ENCODE measurements at places on chromosomes 11 and 22.

- no peak for DNase-seq
Observed at GRCh38 chr22:41831383-41831782, 1.5 kb upstream of the SREBF2 start.

DNA sequence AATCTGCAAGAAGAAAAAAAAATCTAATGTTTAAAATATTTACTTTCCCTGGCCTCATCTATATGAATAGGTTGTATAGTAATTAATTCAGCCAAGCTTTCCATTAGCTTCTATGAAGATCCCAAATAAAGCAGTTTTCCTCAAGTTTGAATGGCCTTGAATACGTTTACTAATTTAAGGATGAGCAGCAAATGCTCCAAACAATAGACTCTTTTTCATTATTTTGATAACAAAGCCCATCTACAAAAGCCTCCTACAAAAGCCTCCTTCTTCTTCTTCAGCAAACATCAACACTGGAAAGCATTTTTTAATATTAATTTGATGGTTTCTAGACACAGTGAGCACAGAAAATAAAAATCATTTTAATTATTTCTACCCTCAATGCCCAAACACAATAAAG is 1130.3 kb upstream of the CNTN5 start:
- no peak for DNase-seq

- no peak for DNase-seq
Observed at GRCh38 chr11:46694072-46694471, 6.3 kb downstream of the ARHGAP1 start.

GRCh38 chr11:97028836-97029406 is 639.1 kb downstream of the JRKL start:
- no peak for DNase-seq

DNA sequence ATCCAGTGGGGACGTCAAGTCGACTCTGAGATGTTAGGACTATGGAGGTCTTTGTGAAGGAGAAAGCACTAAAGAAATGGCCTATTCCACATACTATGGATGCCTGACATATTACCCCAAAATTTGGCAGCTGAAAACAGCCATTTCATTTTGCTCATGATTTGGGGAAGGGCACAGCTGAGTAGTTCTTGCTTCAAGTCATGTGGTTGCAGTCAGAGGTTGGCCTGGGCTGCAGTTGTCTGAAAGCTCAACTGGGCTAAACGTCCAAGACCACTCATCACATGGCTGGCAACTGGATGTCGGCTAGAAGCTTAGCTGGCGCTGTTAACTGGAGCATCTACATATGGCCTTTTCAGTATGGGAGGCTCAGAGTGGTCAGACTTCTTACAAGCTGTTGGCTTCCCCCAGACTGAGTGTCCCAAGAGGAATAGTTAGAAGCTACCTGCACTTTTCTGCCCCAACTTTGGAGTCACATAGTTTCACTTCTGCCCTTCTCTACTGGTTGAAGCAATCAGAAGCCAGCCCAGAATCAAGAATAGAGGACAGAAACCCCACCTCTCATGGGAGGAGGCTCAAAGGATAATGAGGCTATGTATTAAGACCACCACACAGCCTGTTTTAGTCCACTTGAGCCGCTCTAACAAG is 14.1 kb downstream of the SLC35C1 start:
- DNase-seq: no peak

GRCh38 chr22:48076008-48076407 is 1313.6 kb downstream of the TBC1D22A start:
- DNase-seq: no peak

All from gastrocnemius medialis (tissue), 4 donors.